ENCODE measurements at places on chromosomes 13 and 19.

DNA sequence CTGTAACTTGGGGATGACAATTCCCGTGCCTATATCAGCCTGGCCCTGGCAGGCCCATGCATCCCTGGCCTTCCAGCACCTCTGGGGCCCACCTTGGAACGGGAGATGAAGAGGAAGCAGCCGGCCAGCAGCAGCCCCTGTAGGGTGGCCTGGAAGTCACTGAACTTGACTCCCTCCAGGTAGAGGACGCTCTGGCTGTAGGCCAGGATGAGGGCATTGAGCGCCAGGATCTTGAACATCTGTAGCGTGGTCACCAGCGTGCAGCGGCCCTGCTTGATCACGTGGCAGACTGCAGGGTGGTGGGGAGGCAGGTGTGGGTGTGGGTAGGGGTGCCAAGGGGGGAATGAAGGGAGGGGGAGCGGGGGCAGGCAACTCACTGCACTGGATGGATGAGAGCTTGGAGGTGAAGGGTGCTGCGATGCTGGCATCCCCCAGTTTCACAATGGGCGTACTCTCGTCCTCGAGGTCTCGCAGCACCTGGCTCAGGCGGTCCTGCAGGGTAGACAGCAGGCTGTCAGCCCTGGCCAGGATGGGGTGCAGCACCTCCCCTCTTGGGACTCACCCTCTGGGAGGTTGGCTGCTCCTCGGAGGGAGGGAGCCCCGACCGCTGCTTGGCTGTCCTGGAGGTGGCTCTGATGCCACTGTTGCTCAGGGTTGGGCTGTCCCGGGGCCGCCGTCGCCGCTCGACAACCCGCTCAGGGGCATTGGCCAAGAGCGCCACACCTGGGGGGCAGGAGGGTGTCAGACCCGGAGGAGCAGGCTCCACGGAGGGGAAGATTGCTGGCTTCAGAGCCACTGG is 3.8 kb upstream of the GMIP start:
- no peak for DNase-seq

DNA sequence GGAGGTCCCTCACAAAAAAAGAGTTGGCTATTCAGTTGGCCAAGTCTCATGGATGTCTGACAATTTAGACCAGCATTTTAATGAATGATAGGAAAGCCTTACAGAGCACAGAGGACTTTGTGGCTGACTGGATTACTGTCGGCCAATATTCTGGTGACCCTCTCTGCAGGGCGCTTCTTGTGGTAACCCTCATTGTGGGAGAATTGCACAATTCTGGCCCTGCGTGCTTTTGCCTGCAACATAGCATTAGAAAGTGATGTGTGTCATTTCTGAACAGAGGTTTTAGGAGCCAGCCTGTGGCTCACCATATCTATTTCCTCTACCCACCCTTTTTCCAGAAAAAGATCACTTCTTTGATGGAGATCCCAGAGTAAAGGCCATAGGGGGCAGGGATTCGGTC is 71.4 kb downstream of the EFNB2 start:
- no peak for DNase-seq

DNA sequence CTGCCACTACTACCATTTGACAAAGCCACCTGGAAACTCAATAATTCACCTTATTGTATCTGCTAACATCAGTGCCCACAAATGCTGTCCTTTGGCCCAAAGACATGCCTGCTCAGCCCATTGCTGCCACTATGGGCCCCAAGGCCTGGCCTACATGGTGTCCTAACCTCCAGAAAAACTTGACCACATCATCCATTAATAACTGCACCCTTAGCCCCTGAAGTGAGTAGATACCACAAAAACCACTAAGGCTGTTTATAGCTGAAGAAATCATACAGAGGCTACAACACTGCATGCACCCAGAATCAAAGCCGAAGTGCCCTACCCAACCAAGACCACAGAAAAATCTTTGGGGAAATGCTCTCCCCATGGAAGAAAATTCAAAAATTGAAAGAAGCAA is 932.8 kb upstream of the SLITRK6 start:
- DNase-seq = no peak

DNA sequence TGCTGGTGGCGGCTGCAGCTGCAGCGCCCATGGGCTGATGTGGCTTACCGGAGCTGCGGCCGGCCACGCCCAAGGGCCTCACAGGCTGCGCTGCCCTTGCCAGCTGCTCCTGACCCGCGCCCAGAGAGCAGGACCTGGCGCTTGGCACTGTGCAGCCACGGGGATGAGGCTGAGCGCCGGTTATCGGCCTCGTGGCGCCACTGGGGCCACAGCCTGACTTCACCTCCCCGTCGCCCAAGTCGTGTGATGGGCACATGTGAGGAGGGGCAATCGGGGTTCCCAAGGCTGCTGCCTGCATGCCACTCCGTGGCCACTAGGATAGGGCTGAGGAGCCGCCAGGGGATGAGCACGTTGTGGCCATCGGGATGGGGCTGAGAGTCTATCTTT is 77.2 kb upstream of the PABPC3 start:
- DNase-seq = no peak

GRCh38 chr19:18518639-18519038 is 3.2 kb downstream of the ELL start:
- DNase-seq = no peak

DNA sequence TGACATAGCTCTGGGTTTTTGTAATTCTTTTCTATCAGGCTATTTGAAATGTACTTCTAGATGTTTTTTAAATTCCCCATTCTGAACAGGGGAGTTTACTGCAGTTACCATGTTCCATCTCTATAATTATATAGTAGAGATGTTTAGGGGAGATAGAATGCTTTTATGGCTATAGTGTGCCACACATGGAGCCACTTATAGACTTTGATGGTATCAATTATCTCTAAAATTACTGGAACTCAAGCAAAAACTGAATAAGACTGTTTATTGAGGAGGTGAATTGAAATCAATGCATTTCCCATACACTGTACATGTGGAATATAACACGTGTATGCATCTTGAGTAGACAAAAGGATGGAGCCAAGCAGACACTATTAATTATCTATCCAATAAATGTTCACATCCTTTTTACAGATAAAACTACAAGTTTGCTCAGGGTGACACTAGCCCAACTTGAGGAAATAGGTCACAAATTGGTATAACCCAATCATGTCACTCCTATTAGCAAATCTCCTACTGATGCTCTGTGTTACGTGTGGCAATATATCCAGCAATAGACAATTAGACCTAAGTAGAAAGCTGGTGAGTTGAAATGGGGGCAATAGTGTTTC is 1882.6 kb downstream of the PCDH9 start:
- no peak for DNase-seq

GRCh38 chr13:68199271-68199670 is 969.1 kb upstream of the PCDH9 start:
- DNase-seq = no peak

DNA sequence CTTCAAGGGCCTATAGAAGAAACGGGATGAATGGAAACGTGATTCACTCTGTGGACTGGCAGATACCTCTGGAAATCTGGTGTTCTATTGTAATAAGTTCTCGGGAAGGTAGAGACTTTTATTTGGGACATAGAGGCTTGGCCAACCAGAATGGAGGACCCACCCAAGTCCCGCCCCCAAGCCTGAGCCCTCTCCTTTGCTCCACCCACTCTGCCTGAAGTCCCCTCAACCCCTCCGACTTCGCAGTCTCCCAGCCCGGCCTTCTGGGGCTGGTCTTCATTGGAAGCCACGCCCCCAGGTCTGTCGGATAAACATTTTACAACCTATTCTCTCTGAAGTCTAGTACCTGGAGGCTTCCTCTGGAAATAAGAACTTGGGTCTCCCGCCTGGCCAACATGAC is 16.9 kb downstream of the FBXL12 start:
- DNase-seq = no peak

GRCh38 chr13:50015258-50015657 is at the start of gene KCNRG:
TSS of gene KCNRG (plus strand) at chr13:50015444. CDS start at chr13:50015494, 50 bp downstream.
- no peak for DNase-seq

DNA sequence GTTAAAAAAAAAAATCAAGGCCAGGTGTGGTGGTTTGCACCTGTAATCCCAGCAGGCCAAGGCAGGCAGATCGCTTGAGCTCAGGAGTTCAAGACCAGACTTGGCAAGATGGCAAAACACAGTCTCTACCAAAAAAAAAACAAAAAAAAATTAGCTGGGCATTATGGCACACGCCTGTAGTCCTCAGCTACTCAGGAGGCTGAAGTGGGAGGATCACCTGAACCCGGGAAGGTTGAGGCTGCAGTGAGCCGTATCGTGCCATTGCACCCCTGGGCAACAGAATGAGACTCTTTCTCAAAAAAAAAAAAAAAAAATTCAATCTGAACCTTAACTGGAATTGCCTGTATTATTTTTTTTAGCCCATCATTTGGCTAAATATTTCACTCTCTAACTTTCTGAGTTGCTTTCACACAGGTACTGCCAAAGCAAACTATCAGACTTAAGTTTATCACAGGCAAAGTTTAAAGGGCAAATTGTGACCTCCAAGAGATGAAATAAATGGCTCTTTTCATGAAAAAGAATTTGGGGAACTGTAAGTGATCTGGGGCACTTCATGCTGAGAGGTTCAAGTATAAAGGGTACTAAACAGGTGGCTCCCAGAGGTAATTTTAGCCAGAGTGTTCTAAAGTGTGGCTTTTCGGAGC is 14.7 kb upstream of the SLC25A30 start:
- DNase-seq = no peak

- no peak for DNase-seq
Measured at GRCh38 chr13:56706485-56706884, 434.2 kb upstream of the PRR20A start.

All from C1 segment of cervical spinal cord (tissue), 14 donors.